ENCODE measurements at places on chromosomes 4 and X.

DNA sequence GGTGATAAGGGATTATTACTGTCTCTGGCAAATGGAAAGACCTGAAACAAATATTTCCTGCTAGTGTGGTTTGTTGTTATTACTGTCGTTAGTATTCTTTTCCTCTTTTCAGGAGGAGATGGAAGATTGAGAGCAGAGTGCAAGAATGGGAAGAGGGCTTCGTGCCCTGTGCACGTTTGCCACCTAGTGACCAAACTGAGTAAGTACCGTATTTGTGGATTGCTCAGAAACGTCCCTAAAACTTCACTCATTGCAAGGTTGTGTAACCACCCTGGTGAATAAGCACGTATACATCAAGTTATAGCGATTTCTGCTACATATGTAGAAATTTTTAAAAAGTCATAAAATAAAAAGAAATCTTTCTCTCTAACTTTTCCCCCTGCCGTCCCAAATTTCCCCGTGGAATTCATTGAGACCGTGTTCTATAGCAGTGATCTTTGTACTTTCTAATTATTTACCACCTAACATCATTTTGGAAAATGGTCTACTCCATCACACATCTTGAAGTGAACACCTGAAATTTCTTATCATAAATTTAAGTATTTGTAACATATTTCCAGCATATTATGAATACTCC, 24.3 kb downstream of the LINC00632 start:
- no peak for DNase-seq

DNA sequence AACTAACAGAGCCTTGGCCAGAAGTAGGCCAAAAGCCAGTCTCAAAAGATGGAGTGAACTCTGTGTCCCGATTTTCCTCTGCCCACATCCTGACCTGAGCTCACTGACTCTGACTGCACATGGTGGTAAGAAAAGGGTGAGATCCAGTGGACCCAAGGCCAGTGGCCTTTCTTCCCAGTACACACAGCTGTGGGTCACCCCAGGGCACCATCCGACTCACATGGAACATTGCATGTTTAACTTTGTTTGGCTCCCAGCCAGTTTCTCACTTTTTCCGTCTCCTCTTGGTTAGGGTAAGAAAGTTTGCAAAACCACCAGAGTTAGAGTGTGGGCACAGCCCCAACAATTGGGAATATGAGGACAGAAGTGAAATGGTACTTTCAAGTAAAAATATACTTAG, 69.8 kb downstream of the GAB1 start:
- DNase-seq: no peak

GRCh38 chr4:102735582-102735981, 25.2 kb downstream of the MANBA start:
- DNase-seq: no peak

DNA sequence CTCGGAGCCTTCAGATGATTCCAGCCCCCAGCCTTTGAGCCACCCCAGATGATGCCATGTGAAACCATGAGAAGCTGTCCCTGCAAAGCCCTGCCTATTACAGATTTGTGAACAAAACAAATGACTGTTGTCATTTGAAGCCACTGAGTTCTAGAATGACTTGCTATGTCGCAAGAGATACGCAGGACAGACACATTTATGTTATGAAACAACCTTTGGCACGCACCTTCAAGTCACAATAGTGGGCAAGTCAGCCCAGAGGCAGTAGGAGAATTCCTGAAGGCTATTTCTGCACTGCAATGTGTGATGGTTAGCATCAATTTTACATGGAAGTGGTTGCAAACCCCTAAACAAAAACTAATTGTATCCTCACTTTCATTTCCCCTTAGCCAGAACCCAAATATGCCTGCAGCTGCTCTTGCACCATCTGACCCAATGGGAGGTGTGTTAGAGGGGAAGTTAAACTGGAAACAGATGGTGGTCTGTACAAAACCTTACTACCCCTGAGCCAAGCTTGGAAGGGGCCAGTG, 174.4 kb upstream of the ATP6AP2 start:
- DNase-seq: no peak

DNA sequence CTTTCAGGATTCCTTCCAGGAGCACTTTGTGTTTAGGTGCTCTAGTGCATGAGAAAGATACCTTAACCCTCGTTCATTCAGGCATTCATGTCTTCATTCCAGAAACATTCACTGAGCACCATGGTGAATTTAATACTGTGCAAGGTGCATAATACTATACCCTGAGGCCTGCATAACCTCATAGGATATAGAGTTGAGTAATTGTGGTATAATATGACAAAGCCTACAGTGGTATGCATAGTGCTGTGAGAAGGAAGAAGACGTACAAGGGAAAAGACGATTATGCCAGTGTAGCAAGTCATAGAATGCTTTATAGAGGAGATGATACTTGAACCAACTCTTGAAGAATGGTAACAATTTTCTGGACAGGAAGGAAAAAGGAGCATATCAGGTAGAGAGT, 34.3 kb downstream of the MTM1 start:
- DNase-seq: no peak

GRCh38 chrX:107934262-107934661, 47.9 kb downstream of the TEX13B start:
- DNase-seq: no peak

DNA sequence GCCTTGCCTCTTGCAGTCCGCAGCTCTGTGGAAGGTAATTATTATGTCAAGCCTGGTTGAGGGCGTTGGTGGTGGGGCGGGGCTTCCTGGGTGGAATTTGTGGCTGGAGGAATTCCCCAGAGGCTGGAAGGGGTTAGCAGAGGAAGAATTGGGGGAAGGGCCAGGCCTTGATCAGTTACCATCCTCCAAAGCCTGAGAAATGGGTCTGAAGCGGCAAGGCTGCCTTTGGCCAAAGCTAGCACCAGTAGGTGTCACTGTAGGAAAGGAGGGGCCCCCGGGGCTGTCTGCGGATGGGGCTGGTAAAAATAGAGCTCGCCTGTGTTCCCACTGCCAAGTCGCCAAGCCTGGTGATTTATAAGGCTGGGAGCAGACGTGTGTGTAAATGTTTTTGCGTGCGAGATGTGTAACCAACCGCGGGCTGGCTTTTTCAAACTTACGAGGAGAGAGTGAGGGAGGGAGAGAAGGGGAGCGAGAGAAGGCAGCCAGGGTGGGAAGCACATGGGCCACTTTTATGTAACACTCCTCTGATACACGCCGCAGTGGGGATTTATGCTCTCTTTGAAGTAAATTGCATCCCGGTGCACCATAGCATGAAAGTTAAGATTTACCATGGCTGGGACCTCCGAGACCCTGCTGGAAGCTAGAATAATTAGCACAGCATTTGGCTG, 367.0 kb downstream of the BCOR start:
- no peak for DNase-seq

DNA sequence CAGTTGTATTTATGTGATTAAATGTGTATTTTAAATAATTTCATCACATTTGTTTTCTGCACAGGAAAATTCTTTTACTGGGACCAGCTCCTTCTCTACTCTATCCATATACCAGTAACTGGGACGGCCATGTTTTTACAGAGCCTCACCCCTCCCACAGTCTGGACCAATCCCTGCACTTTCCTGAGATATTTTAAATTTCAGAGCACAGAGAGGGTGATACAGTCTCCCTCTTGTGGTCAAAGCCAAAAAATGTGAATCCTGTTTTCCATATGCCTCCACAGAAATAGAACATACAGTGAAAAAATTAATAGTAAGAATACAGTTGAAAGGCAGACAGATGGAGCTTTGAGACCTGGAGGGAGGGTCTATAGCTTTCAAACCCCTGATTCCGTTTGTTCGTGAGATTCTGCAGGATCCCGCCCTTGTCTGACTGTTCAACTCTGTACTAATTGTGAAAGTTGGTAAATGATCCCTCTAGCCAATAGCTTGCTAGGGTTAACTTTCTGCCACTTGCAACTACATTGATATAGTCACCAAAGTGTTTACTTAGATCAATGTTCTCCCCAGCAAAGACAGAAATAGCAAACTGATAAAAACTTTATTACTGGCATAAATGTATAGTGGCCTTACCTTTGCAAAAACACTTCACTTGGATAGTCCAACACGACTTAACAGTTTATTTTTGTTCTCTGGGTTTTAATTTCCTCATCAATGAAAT, 172.2 kb downstream of the PPARGC1A start:
- no peak for DNase-seq

- DNase-seq: no peak
These were observed 942.2 kb downstream of the TRAM1L1 start for GRCh38 chr4:116143198-116143597.

GRCh38 chr4:113772319-113772718, 10.8 kb upstream of the CAMK2D start:
- DNase-seq: no peak

DNA sequence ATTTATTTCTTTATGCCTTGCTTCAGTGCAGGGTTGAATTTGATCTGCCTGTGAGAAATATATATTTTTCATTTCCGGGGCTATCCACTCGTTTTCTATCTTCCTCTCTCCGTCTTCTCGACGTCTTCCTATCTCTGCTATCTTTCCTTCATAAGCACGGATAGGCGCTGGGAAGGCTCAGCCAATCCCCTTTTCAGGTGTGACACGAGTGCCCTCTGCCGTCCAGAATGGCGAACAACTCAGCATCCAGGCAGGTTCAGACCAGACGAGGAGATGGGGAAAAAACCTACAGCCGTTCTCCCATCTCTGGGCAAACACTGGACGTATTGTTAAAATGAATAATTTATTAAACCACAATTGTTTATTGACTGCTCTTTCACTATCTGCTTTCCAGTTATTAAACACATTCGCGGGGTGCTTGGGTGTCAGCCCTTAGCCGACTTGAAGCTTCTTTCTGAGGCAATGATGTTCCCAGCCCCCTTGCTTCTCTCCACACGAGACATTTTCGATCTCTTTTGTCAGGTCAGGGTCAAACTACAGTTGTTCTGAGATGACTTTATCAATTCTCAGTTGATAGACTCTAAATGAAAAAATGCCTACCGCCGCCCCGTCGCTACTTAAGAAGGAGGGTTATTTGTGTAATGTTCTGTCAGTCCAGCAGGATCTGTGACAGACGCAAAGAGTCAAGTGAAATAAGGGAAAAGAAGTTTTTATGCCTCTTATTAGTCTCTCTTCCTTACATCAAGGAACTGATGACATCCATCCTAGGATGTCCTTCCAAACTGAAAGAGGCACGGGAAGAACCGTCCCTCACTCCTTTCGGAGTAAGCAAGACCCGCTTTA, 96.3 kb upstream of the NOCT start:
- DNase-seq: peak; percentile 66

DNA sequence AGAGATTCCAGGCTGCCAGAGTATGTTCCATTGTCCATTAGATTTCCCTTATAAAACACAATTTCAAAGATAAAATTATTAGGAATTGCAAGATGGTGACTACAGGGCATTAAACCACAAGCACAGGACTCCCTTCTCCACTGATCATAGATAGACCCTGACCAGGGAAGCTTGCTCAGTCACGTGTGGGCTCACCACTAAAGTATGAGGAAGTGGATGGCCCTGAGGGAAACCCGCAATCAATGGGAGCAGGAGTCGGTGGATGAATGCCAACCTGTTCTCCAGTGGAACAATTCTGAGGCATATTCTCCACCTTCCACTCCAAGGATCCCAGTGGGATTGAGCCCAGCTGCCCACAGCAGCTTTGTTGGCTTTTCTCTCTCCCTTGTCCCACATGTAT, 515.7 kb downstream of the BCOR start:
- peak; percentile 7 for DNase-seq

GRCh38 chr4:180528003-180528402, 1715.2 kb upstream of the TENM3 start:
- DNase-seq: no peak

GRCh38 chr4:3123181-3123671, 48.7 kb downstream of the HTT start:
- DNase-seq: no peak

GRCh38 chrX:40282946-40283660, 185.3 kb upstream of the BCOR start:
- DNase-seq: no peak

GRCh38 chr4:80532674-80533333, 197.3 kb downstream of the CFAP299 start:
- no peak for DNase-seq

GRCh38 chr4:186653969-186654368, 69.7 kb downstream of the FAT1 start:
- DNase-seq: no peak

DNA sequence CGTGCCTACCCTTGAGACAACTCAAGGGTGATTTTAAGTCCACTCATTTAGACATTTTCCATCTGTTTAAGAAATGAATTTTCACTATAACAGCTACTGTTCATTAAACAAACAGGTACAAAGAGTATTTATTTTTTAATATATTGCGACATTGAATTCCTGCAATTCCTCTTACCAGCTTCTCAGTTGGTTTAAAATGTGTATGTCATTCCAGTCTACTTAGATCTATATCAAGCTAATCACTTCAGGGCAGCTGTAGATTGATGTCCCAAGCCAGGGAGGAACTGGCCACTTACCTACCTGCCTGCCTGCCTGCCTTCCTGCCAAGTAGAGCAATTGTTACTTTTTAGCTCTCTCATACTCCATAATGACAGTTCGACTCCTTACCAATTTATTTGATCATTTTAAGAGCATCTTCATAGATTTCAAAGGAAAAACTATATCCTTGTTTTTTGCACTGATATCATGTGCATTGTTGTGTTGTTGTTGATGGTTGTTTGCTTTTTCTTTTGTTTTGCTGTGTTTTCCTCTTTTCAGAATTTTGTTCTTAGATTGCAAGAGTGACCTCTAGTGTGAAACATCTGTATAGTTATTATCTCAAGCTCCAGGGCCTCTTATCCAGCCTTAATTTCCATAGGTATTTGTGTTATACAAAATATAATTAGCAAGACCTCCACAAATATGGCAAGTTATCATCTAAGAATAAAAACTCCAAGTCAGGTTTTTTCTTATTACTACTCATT, 120.9 kb upstream of the NRK start:
- DNase-seq: no peak

- no peak for DNase-seq
These were observed 18.9 kb downstream of the TSPAN5 start for GRCh38 chr4:98639523-98639922.

DNA sequence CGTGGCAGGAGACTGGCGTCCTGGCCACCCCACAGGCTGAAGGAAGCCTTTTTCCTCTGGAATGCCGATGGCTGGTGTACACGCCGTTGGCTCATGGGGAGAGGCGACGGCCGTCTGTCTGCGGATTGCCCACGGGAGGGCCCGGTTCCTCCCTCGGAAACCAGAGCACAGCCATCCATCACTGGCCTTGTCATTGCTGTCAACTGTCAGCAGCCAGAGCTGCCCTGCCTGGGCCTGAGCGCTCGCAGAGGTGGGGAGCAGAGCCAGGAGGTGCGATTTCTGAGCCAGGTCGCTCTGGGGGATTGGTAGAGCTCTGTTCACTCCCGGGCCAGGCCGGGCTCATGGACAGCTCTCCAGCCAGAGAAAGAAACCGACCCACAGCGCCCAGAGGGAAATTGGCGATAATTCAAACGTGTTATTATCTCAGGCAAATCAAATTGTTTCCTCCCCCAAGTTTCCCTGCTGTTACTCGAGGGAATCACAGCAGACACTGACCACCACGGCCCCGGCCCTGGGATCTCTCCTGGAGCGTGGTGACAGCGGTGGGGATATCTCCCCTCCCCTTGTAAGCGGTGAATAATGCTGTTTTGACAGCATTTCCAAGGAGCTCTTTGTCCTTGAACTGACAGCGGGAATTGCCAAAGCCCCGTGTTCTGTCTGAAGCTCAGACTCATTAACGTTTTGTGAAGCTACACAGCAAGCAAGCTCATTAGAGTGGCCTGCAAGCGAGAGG, 220.9 kb upstream of the PSAPL1 start:
- no peak for DNase-seq

GRCh38 chr4:153520801-153521329, 54.7 kb downstream of the TMEM131L start:
- no peak for DNase-seq

Measured in HCT116 (cell line).